Right hindlimb (tissue), 1 donor: ENCODE measurements at places on chromosomes 2 and 18.

GRCh38 chr2:191854382-191855372 lies 7.8 kb upstream of the CAVIN2 start:
- no peak for DNase-seq

- no peak for DNase-seq
These were observed 25.7 kb downstream of the ABHD3 start for GRCh38 chr18:21678859-21679258.

DNA sequence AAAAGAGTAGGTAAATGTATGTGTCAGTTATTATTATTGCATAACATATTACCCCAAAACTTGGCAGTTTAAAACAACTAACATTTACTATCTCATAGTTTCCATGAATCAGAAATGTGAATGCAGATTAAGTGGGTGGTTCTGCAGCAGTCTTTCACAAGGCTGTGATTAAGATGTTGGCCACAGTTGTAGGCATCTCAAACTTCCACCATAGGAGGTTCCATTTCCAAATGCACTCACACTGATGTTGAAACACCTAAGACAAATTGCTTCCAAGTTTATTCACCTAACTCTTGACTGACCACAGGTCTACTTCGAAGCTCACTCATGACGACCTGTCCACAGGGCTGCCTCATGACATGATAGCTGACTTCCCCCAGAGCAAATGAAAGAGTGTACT lies 360.8 kb downstream of the GRB14 start:
- no peak for DNase-seq

DNA sequence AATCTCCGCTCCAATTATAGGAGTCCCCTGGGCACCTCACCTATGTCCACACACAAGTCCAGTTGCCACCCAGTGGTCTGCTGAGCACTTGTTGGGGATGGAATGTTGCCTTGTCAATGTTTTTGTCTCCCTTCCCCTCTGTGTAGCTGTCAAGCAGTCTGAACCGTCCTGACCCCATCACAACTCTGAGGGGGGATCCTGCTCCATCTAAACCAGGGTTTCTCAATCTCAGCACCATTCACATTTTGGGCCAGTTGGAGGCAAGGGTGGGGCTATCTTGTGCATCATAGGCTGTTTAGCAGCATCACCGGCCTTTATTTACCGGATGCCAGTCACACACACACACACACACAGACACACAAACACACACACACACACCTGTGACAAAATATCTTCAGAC lies 53.0 kb downstream of the CYP26B1 start:
- no peak for DNase-seq

GRCh38 chr2:166238176-166238575 lies 110.4 kb upstream of the SCN1A start:
- DNase-seq: no peak

DNA sequence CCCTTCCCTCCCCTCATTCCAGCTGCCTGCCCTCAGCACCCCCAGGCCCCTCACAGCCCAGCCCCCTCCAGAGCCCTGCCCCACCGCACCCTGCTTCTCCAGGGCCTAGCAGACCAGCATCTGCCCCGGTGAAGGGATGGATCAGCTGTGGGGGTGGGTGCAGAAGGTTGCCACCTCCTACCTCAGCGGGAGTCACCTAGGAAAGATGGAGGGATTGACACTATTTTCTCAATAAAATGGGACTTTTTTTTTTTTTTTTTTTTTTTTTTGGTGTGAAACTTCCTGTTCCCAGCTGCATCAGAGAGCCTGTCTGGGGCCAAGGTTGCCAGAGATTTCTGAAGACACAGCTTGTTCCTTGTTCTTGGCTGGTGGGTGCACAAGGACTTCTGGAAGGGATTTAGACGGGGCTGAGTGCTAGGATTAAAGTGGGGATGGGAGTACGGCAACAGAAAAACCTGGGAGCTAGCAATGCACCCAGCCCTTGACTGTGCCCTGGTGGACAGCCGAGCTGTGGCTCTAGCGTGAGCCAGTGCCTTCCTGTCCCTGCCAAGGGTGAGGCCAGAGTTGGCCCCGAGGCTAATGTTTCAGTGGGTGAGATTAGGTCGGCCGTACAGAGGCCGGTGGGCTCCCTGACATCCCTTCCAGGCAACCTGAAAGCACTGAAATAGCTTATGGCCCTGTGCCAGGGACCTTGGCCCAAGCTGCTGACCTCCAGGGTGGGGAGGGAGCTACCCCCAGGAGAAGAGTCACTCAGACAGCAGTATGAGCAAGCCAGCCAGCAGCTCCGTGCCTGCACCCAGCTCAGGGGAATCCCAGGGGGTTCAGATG lies 4.6 kb downstream of the B3GNT7 start:
- peak; percentile 26 for DNase-seq

DNA sequence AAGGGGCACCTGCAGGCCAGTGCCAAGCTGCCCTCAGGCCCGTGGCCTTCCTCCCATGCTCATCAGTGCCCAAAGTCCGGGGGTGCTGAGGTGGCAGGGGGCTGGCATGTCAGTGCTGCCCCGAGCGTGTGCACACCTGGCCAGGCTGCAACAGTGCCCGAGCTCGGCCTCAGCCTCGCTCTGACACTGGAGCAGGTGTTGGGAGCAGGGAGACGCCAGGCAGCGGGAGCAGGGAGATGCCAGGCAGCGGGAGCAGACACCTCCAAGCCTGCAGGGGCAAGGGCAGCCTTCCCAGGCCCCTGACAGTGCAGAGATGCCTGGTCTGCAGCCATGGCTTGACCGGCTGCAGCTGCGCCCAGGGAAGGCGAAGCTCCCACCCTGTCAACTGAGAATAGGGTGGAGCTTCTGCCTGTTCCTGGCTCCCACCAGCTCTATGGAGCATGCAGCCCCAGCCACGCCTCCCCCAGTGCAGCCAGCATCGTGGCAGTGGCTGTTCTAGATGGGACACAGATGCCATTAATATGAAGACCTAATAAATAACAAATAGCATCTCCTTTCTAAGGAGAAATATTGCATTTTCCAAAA lies 82.4 kb downstream of the DTNB start:
- peak; percentile 37 for DNase-seq

GRCh38 chr18:67359873-67360838 lies 156.4 kb downstream of the DSEL start:
- DNase-seq: peak; percentile 70

GRCh38 chr2:204154863-204155262 lies 218.3 kb downstream of the ICOS start:
- no peak for DNase-seq

GRCh38 chr2:120574620-120575019 lies 161.0 kb upstream of the GLI2 start:
- no peak for DNase-seq

DNA sequence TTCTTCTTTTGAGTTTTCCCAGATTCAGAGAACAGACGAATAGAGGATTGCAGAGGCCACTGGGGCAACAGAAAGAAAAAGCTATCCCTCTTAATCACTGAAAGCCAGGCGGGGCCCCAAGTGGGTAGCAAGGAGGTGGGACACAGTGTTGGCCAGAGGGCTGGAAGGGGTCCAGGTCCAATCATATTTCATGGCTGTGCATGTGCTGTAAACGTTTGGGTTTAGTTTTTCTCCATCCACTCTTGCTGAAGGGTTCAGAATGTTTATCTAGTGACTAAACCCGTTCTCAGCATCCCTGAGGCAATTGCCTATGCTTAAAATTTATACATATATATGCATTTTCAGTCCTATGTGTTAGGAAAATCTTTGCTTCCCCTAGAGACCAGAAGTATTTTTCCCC lies 99.4 kb upstream of the EPHA4 start:
- DNase-seq: no peak

DNA sequence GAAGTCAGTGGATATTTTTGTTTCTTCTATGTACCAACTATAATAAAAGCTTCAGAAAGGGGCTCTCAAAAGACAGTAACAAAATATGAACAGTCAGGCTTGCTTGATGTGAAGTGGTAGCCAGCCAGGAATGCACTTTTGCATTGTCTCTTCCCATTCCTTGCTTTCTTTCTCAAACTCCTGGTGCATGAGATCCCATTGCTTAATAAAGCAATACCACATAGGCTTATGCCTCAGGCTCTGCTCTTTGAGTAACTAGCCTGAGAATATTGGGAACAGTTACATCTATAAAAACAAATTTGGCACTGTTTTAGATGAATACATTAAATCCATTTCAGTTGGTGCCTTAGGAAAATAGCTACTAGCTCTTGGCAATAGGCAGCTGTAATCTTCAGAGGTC lies 62.6 kb upstream of the ST6GAL2 start:
- no peak for DNase-seq

DNA sequence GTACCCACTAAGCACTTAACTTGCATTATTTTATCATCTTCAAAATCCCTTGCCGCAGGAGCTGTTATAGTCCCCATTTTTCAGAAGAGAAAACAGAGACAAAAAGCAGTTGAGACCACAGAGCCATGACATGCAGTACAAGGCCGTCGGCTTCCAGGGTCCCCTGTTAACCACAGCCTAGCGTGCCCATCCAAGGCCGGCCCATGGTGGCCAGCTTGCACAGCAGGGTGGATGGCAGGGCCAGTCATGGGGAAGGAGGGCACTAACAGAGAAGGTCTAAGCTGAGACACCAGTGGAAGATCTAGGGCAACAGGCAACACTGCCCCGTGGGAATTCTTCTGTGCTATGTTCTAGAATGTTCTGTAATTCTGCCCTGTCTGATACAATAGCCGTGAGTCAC lies 192.6 kb upstream of the ID2 start:
- DNase-seq: no peak

DNA sequence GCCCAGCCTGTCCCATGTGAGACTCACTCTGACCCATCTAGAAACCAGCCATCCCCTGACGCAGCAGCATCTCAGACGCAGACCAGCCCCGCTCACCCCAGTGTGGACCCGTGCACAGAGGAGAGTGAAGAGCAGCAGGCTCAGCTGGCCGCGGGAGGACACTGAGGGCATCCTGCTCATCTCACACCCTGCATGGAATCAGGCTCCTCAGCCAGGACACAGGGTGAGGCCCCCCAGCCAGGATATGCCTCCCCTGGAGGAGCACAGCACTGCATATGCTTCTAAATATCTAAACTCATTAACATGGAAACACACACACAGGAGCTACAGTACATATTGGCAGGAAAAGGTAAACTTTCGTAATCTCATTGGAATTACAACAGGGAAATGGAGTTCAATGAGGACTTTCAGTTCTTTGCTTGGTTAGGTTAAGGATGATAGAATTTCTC lies 34.4 kb downstream of the NEMP2 start:
- DNase-seq: no peak
